HT-29 (cell line): ENCODE measurements at places on chromosomes 5 and 9.

GRCh38 chr5:165209101-165209727, 1703.8 kb downstream of the MAT2B start:
- DNase-seq = peak; percentile 47

DNA sequence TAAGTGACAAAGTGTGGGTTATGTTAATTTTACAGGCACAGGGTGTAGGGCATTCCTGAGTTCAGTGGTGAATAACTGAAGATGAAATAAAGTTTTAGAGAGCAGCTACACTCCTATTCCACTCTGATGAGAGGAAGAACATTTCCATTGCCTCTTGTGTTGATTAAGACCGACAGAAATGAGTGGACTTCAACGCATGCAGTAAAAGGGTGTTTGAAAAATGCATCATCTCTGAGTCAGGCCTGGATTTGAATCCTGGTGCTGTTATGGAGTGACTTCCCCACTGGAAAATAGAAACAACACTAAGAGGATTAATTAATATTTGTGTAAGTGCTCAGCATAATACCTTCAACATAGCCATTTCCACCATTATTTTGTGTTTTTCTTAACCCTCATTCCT, 86.3 kb downstream of the PRR16 start:
- DNase-seq = no peak

- no peak for DNase-seq
Measured at GRCh38 chr5:112979723-112980122, 3.1 kb downstream of the DCP2 start.

GRCh38 chr9:126788634-126789349, 16.0 kb upstream of the ZBTB43 start:
- no peak for DNase-seq

DNA sequence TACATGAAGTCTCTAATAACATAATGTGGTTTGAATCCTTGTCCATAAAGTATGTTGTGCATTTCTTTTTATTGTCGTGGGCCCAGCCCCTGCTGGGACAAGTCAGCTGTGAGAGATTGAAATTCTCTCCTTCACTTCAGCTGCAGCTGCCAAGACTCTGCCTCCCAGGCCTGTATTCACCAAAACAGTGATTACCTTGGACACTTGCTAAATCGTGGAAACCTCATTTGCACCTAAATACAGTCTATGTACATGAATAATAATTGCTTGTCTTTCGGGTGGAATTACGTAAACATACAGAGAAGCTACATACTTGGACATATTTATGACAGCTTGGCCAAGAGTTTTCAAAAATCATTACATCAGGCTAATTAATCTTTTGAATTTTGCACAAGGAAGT, 898.5 kb upstream of the SEMA6A start:
- no peak for DNase-seq

- DNase-seq = no peak
Measured at GRCh38 chr9:81683238-81683637, 6.1 kb downstream of the TLE1 start.

DNA sequence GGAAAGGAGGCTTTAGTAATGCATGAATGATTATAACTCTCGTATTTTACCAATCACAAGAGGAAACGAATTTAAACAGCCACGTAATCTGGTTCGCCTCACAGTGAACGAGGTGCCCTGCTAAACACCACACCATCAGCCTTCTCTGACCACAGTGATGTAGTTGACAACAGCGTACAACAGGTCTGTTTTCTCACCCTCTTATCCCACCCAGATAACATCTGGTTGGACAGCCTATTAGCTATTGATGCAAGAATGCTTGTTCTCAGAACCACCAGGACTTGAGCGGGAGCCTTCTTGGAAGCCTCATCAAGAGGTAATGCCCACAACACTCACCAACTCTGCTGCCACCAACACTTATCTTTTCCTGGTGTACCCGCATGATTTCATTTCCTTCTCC, 23.3 kb downstream of the SLC1A3 start:
- DNase-seq = no peak

DNA sequence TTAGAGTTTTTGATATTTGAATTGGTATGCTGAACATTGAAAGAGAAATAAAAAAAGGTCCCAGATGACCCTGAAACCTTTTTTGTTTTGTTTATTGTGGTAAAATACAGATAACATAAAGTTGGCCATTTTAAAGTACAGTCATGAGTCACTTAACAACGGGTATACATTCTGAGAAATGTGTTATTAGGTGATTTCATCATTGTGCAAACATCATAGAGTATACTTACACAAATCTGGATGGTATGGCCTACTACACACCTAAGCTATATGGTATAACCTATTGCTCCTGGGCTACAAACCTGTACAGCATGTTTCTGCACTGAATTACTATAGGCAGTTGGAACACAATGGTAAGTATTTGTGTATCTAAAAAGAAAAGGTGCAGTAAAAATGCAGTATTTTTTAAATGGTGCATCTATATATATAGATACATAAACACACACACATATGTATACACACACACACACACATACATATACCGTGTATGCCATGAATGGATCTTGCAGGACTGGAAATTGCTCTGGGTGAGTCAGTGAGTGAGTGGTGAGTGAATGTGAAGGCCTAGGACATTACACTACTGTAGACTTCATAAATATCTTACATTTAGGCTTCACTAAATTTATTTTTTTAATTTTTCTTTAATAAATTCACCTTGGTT, 31.0 kb downstream of the TTC1 start:
- DNase-seq = no peak

- no peak for DNase-seq
Measured at GRCh38 chr9:79667817-79668436, 96.2 kb downstream of the TLE4 start.

DNA sequence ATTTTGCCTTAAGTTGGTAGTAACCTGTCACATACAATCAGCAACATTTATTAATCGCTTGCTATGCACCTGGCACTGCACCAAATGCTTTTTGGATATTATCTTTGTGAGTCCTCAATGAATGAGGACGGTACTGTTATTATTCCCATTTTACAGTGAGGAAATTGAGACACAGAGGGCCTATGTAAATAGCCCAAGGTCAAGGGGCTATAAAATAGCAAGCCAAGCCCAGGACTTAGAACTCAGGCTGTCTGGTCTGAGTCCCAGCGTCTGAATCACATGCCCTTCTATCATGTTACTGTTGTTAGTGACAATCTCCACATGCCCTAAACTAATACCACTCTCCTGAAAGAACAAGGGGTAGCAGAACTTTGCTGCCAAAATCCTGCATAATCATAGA, 60.0 kb downstream of the ERAP1 start:
- no peak for DNase-seq

GRCh38 chr5:14745753-14746152, 81.2 kb downstream of the OTULIN start:
- DNase-seq = no peak

DNA sequence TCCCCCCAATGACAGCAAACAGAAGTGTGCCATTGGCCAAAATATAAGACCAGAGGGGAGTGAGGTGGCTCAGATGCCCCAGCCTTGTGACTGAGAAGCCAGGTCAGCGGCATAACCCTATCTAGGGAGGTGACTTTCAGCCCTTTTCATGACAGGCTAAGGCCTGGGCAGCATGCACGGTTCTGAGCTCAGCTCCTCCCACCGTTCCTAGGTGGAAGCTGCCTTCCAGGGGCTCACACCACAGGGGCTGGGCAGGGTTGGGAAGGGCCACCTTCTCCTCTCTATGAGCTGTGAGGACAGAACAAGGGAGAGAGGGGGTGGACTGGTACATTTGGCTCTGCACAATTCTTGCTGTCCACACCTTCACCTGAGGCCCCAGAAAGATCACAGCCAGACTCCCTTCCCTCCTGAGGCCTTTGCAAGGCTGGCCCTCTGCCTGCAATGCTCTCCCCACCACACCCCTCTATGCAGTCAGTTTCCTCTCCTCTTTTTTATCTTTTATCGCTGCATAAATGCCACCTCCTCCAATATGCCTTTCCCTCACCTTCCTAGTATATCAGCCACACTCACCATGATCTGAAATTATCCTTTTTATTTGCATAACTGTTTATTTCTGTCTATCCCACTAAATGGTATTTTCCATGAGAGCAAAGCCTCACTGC, 5.1 kb upstream of the EGR1 start:
- no peak for DNase-seq

- DNase-seq = no peak
Measured at GRCh38 chr5:58898006-58898405, 315.1 kb downstream of the RAB3C start.

- no peak for DNase-seq
Measured at GRCh38 chr5:83031381-83031780, 45.8 kb downstream of the TMEM167A start.

GRCh38 chr5:2538169-2538568, 213.3 kb downstream of the IRX2 start:
- DNase-seq = no peak

GRCh38 chr5:96288166-96288844, 144.7 kb downstream of the PCSK1 start:
- no peak for DNase-seq

DNA sequence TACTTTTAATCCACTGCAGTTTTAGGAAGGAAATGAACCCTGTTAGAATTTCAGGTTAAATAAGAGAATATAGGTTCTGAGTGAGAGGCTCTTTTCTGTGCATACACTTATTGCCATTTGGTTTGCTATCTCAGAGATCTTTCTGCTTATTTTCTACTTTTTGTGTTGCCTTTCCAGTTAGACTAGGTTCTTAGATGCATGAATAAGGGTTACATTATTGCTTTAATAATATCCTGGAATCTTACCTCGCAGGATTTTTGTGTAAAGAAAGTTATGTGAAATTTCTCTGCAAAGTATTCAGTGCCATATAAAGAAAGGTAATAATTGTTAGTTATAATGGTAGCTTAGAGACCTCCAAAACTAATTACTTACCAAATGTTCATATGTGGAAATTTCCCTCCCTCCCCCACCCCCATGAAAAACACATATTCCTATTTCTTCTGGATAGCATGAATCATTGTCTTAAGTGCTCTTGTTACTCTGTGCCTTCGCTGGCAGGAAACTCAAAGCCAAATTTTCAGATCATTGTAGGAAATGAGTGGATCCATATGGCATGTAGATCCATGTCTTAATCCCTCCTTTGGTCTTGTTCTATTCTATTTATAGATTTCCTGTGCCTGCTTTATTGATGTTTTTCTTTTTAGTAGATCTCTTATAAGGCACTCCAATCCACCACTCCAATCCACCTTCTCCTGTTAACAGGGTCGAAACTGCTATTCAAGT, 2.7 kb upstream of the APBA1 start:
- no peak for DNase-seq
